T-cell (primary cell): ENCODE measurements at places on chromosomes 3 and 15. TPM values are rescaled to one million over a fixed set of nuclear protein-coding genes. Genes with fewer than 3 reads are reported as not detected.

DNA sequence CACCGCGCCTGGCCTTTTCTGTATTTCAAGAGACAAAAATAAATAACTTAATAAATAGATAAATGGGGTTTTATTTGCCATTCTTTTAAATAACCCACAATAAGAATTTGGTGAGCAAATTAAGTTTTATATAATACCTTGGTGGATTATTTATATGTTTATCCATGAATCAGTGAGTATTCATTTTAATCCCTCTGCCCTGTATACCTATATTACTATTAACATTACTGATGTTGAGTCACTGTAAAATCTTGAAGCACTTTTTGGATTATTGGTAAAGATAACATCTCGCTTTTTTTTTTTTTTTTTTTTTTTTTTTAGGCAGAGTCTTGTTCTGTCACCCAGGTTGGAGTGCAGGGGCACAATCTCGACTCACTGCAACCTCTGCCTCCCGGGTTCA lies 154.1 kb downstream of the ZNF609 start:
- no peaks in the 10 kb centered on the region for H3K36me3 ChIP-seq
- H3K4me1 ChIP-seq, result peaks cover 21% of the 10 kb centered on the region
- H3K27me3 ChIP-seq, result no peaks in the 10 kb centered on the region
- H3K27ac ChIP-seq, result no peak overlapping the region

Gene CTXN2
- not detected for total RNA-seq

DNA sequence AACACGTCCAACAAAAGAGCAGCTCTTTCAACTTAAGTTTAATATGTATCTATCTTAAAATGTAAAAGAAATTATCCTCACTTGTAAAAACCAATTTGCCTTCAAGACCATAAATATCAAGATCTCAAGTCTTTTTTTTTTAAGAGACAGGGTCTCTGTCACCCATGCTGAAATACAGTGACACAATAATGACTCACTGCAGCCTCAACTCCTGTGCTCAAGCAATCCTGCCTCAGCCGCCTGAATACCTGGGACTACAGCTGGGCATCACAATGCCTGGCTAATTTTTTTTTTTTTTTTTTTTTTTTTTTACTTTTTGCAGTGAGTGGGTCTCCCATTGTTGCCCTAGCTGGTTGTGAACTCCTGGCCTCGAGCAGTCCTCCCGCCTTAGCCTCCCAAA lies 26.0 kb downstream of the ACAP2 start:
- no peaks in the 10 kb centered on the region for H3K36me3 ChIP-seq
- no peak overlapping the region for H3K27ac ChIP-seq
- no peaks in the 10 kb centered on the region for H3K27me3 ChIP-seq
- DNase-seq, result no peak

Gene IL12A
- 2.8 TPM for total RNA-seq

Gene SPESP1
- 0.33 TPM for total RNA-seq

- H3K36me3 ChIP-seq, result no peaks in the 10 kb centered on the region
- peak; percentile 93 for DNase-seq
- peaks cover 24% of the 10 kb centered on the region for H3K4me1 ChIP-seq
- H3K4me3 ChIP-seq, result peak within 1 kb of the TSS; percentile 90
- H3K27me3 ChIP-seq, result no peaks in the 10 kb centered on the region
Measured at GRCh38 chr3:47781685-47782445, at the start of gene SMARCC1. TSS of gene SMARCC1 (minus strand) at chr3:47781893. CDS start at chr3:47781797, 96 bp downstream.

Gene MEX3B
- total RNA-seq, result 1.6 TPM

Gene CFAP20DC
- total RNA-seq, result not detected

GRCh38 chr15:65789759-65790425 lies 2.2 kb downstream of the DENND4A start:
- H3K27ac ChIP-seq, result peak overlapping the region; percentile 99
- no peaks in the 10 kb centered on the region for H3K27me3 ChIP-seq
- peaks cover 28% of the 10 kb centered on the region for H3K4me1 ChIP-seq

DNA sequence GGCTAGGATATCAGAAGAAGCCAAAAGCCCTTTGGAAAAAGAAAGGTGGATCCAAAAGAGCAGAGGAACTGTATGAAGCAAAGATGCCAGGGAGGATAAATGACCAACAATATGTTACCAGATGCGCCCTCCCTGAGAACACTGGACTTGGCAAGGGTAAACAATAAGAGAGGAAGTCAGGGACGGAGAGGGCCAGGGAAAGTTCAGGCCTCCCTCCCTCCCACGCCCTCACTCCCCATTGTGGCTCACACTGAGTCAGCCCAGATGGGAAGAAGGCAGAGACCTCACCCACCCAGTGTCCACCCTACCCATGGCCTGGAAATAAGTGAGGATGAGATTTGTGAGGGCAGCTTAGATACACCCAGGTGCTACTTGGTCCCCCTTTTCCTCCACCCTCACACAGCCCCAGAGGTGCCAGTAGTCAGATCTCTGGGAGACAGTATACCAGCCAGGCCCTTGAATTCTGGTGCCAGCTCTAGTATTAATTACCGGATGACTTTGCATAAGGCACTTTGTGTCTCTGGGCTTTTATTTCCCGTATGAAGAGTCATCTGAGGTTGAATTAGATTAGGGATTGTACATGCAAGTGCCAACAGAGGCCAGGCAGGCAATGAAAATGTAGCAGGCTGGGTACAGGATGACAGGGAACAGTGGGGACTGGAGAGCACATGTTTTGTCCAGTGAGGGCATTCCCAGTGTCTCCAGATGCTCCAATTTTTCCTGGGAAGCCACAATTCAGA lies 35.1 kb upstream of the FRMD4B start:
- no peaks in the 10 kb centered on the region for H3K4me1 ChIP-seq
- no peak for DNase-seq
- no peak overlapping the region for H3K27ac ChIP-seq
- H3K4me3 ChIP-seq, result no peak overlapping the region

DNA sequence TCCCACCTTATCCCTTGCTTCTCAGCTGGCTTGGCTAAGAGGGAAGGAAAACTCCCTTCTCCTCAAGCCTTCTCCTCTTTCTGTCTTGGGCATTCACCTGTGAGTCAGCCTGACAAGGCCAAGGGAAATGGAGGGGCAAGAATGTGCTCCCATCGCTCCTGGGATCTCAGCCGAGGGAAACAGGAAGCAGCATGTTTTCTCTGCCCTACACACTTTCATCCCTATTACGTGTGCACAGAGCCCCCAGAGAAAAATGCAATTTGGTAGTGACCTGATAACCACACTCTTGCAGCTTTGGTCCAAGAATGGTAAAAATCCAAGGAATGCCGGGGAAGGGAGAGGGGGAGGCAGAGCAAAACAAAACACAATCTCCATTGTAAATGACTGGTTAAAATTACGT lies 32.9 kb upstream of the MTMR10 start:
- no peak for DNase-seq
- H3K36me3 ChIP-seq, result no peaks in the 10 kb centered on the region
- H3K27me3 ChIP-seq, result peaks cover 18% of the 10 kb centered on the region
- H3K4me3 ChIP-seq, result no peak overlapping the region
- H3K27ac ChIP-seq, result no peak overlapping the region

Gene CCR3
- total RNA-seq, result 0.55 TPM

GRCh38 chr3:45496555-45496954 lies 98.0 kb upstream of the LIMD1 start:
- DNase-seq, result no peak
- no peak overlapping the region for H3K4me3 ChIP-seq
- H3K27ac ChIP-seq, result no peak overlapping the region

DNA sequence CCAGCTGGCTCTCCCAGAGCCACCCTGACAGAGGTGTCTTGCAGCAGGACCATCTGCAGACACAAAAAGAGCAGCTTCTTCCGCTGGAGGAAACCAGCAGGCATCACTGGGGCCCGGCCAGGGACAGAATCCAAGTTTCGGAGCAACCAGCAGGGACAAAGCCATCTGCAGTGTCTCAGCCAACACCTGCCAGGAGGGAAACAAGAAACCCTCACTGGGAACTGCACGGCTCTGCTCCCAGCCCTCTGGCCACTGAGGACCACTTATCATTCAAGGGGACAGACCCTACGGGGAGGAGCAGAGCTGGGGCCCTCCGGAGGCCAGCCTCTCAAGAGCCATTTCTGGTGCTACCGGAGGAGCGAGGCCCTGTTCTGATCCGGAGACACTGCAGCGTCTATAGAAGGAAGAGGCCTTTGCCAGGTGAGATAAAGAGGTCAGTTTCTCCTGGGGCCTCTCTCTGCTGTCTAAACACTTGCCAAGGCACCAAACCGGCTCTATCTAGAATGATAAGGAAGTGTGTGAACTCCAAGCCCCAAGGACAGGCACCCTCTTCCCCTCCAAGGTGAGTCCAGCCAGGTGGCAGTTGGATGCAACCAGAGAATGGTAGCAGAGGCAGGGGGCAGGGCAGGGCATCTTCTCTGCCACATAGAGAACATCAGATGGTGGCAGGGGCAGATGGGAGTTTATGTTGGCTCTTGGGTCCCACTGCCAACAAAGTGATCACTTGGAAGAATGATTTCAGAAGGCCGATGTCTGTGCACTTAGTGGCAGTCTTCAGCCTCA lies 89.0 kb downstream of the CHSY1 start:
- no peaks in the 10 kb centered on the region for H3K36me3 ChIP-seq
- H3K27me3 ChIP-seq, result peaks cover 5% of the 10 kb centered on the region
- H3K4me1 ChIP-seq, result peaks cover 19% of the 10 kb centered on the region
- no peak for DNase-seq
- no peak overlapping the region for H3K27ac ChIP-seq

DNA sequence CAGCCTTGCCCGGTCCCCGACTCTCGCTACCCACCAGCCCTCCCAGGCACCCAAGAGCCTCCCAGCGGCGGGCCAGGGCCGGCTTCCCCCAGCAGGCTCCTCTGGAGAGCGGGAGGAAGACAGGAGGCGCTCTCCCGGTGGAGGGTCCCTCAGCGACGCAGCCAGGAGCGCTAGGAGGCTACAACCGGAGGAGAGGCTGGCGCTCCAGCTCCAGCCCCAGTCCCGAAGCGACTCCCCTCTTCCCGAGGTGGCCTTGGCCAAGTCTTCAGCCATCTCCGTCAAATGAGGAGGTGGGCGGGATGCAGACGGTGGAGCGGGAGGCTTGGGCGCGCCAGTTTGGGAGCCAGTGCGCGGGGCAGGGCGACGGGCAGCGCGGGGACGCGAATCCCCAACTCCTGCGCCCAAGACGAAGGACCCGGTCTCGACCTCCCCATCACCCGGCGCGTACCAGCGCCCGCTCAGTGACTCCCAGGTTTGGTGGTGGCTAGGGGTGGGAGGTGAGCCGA lies 722 bp downstream of the CHRNA3 start:
- H3K36me3 ChIP-seq, result no peaks in the 10 kb centered on the region
- H3K4me3 ChIP-seq, result no peak overlapping the region
- peaks cover 3% of the 10 kb centered on the region for H3K27me3 ChIP-seq
- H3K4me1 ChIP-seq, result peaks cover 4% of the 10 kb centered on the region
- no peak for DNase-seq
- H3K27ac ChIP-seq, result no peak overlapping the region
